ENCODE measurements at places on chromosomes 2 and 18.

DNA sequence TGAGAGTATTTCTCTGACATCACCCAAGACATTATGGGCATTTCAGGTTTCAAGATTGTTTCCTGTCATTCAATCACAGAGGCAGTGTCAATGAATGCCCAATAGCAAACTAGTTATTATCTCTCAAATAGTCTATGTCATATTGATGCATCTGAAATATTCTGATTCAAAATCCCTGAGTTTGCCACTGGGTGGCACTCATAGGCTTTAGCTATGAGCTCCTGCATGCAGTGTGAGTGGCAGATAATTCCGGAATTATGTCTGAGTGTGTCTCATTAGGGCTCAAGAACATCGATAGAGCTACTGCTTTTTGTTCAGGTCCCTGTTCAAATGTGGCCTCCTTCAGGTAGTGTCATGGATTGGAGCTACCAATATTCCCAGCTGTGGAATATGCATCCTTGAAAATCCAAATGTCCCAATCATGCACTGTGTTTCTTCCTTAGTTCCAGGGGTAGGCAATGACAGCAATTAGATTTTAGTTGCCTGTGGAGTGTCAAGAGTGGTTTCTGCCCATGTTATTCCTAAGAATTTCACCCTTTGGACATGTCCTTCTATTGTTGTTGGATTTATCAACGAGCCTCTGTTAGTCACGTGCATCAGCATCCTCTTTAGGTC is 7.8 kb upstream of the OR6B3 start:
- no peak for DNase-seq

DNA sequence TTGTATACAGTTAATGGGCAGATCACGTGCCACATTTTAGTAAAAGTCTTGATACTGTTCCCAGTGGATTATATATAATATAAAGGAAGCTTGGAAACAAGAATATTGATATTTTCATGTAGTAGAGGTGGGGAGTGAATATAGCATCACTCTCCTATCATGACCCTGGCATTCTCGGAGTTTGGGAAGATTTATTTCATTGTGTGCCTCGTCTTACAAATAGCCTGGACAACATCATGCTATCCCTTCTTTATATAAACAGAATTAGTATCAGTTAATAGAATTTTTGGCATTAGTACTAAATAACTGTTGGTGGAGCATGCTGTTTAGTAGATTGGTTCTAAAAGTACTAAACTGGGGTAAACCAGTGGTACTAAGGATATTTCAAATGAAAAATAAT is 212.0 kb upstream of the BOD1L2 start:
- no peak for DNase-seq

DNA sequence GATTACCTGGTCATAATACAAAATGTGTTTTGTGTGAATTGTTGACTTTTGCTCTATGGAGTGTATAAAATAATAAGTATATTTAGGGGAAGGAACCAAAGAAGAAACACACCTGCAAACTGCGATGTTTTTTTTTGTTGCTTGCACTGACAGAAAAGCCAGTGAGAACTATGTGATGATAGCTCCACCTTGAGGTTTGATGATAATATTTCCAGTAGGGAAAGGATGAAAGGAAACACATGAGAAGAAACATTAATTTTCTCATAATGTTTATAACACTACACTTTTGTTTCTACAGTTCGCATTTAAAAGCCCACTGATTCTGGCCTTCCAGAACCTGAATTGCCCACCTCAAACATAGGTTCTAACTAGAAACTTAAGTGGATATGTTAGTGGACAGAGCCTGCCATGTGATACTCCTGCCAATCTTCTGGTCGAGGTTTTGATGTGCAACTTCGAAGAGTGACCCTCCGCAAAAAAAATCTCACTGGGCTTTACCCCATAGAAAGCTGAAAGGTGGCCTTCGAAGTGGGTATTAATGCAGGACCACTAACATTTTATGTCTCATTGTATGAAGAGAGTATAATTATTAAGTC is 476.4 kb upstream of the SPHKAP start:
- DNase-seq: no peak

DNA sequence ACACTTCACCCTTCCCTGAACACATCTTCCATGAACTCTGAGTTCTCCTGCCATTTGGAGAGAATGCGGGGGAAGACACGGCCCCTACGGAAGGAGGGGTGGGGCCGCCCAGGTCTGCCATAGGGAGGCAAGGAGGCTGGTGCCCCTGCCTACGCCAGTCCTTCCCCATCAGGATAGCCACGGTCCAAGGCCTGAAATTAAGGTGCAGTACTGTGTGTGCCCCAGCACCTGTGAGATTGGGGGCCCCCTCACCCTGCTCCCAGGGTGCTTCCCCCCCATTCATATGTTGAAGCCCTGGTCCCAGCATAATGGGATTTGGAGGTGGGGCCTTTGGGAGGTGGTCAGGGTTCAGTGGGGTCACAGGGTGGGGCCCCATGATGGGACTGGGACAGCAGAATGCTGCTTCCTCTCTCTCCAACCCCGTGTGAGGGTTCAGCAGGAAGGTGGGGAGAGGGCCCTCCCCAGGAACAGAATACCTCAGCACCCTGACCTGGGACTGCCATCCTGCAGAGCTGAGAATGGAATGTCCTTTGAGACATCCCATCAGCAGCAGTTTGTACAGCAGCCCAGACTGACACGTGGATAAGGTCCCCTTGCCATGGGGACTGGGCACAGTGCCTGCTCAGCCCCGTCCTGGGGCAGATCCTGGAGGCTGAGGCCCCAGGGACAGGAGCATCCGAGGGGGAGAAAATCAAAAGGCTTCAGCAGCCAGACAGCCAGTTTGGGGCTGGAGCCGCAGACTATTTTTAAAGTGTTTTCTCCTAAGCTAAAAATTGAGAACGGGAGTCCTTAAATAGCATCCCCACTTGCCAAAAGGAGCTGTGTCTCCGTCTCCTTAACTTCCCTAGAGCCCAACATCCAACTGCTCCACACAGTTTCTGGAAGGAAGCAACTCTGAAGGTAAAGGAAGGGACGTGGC is 105.1 kb downstream of the NDUFA10 start:
- no peak for DNase-seq

DNA sequence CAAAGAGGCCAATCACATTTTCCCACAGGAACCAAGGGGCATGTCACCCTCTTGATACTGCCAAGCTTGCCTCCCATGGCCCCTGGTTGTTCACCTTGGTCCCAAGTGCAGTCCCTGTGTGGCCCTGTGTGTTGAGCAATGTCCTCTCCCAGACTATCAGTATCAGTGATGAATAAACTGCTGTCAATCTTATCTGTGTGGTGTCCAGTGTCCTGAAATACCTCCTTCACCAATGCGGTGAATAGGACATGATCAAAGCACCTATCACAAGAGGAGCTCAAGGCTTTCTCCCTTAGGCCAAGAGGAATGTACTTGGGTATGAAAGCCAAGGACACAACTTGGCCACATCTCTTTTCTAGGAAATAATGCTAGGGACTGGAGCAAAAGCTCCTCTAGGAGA is 68.2 kb downstream of the MAIP1 start:
- no peak for DNase-seq

DNA sequence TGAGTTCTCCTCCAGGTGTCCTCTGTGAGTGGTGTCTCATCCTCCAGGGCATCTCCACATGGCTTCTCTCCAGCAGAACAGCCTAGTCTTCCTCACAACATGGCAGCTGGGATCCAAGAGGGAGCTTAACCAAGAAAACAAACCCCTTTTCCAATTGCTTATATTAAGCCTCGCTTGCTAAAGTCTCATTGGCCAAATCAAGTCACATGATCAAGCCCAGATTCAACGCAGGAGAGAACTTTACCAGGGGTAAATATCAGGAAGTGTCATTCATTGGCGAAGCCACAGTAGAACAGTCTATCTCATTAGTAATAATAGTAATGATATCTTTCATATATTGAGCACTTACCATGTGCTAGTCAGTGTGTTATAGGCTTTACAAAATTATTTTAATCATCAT is 53.1 kb downstream of the CDC42EP3 start:
- no peak for DNase-seq

DNA sequence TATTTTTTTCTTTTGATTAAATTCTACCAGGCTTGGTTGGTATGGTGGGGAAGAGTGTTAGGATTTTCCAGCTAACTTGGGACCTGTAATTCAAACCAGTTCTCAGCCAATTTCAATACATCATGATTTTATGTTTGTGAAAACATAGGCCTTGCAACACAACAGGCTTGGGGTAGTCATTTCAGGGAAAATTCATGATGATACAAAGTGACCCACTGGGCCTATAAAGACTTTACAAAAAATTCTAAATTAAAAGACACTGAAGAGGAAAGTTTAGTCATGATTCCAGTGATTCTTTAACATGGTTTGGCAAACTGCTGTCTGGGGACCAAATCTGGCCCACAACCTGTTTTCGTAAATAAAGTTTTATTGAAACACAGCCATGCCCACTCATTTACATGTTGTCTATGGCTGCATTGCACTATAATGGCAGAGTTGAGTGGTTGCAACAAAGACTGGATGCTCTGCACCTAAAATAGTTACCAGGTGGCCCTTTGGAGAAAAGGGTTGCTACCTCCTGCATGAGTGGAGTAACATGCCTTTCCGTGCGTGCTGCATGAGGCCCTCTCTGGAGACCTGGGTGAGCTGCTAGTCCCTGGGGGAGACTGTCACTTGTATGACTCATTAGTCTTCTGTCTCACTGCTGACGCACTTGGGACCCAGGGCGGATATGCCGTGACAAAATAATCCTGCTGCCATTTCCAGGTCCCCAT is 73.6 kb downstream of the NPAS2 start:
- no peak for DNase-seq

- no peak for DNase-seq
Observed at GRCh38 chr2:85790499-85791188, 36.9 kb downstream of the ATOH8 start.

GRCh38 chr2:230976671-230977171 is 19.2 kb upstream of the SPATA3 start:
- DNase-seq: no peak

DNA sequence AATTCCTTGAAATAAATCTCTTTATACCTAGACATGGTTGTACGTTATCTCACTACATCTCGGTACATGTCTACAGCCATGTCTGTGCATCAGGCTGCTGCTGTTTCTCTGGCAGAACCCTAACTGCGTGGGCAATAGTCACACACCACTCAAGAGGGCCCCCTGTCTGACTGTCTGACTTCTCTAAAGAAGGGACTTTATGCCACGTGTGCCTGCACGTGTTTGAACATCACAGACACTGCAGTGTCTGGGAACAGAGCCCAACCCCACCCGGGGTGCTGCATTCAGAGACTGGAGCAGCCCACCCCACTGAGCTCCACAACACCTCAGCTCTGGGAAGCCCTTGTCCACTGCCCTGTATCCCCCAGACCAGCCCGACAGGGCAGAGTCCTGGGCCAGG is 55.0 kb downstream of the KIF1A start:
- no peak for DNase-seq

GRCh38 chr2:5315041-5315440 is 377.1 kb upstream of the SOX11 start:
- DNase-seq: no peak

GRCh38 chr2:231356466-231356844 is 39.1 kb upstream of the B3GNT7 start:
- DNase-seq: no peak

- DNase-seq: no peak
Observed at GRCh38 chr18:49177071-49177470, 226.3 kb upstream of the SMAD7 start.

GRCh38 chr18:48450685-48451084 is 41.5 kb upstream of the ZBTB7C start:
- no peak for DNase-seq

GRCh38 chr2:68387408-68388350 is 22.6 kb downstream of the PLEK start:
- no peak for DNase-seq

GRCh38 chr2:204000446-204000845 is 63.9 kb downstream of the ICOS start:
- DNase-seq: no peak

DNA sequence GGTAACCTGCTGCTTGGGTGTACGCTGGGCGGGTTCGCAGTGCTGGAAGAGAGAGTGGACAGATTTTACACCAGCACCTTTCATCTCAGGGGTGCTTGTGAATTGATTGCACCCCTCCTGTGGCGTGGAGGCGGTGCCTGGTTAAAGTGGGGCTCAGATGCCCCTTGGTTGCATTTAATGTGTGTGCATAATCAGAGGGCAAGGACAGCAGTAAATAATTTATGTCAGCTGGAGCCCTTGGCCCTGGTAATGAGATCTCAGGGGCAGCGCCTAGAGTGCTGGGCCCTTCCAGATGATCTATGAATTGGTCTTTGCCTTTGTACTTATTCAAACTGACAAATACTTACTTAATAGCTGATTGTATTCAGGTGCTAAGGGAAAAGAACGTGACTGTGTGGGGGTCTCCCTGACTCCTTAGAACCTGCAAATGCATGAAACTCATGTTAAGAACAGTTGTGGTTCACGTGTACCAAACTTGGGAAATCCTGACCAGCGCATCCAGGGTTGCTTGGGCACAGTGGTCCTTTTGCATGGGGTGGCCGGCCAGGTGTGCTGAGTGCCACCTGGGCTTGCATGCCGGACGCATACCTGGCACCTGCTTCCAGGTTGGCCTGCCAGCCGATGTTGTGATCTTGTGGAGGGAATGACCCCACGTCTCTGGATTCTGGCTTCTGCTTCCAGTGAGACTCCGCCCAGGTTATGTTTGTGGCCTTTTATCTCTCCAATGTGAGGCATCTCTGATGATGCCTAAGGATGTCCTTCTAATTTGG is 118.5 kb downstream of the AGAP1 start:
- DNase-seq: no peak

GRCh38 chr2:233789554-233789953 is 11.4 kb downstream of the MROH2A start:
- no peak for DNase-seq

DNA sequence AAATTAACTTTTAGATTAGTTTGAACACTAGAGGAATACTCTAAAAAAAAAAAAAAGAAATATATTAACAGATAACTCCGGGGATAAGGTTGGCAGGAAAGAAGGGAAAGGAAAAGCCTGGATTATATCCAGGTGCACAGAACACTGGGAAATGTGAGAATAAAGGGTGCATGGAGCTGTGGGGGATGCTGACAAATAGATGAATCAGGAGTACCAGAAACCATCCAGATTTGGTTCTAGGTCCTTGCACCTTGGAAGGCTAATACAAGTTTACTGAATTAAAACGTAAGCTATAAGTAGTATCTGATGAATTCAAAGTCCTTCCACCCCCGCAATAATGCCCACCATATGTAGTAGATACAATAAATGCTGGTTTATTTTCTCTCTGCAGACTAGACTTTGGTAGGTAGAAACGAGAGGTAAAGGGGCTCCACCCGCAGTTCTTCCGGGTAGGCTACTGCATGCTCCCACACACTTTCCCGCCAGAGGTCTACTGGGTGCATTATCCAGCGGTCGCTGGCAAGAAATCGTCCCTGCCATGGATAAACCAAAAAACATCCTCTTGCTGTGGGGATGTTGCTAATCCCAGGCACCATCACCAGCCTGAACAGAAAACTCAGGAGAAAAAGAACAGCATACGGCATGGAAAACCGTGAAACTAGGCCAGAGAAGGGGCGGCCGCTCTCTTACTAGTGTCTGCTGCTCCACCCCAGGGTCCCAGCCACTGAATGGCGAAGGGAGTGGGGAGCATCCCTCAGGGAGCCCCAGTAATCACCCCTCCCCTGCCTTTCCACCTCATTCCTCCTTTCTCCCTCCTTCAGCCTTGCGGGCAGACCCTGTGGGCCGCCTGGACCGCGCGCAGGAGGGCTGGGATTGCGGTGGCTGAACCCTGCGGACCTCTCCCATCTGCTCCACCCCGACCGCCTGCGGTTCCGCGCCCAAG is 1.5 kb downstream of the CNRIP1 start:
- DNase-seq: no peak

- no peak for DNase-seq
Observed at GRCh38 chr2:179441551-179441950, 176.9 kb upstream of the SESTD1 start.

Measured in omental fat pad (tissue), 4 donors.